Activated CD4-positive, alpha-beta T cell treated with anti-CD3 and anti-CD28 coated beads, Interleukin-10, Interleukin-2, amounts not matched to agents 100 ng/mL and 50 ng/mL, durations not matched to agents 16 hours and 8 hours (primary cell): ENCODE measurements at places on chromosomes 3 and 15.
A peak's percentile ranks its signal among the peaks of the same experiment; 100 is the strongest.

GRCh38 chr3:66473181-66473580 is 27.6 kb downstream of the LRIG1 start:
- DNase-seq: peak; percentile 33

DNA sequence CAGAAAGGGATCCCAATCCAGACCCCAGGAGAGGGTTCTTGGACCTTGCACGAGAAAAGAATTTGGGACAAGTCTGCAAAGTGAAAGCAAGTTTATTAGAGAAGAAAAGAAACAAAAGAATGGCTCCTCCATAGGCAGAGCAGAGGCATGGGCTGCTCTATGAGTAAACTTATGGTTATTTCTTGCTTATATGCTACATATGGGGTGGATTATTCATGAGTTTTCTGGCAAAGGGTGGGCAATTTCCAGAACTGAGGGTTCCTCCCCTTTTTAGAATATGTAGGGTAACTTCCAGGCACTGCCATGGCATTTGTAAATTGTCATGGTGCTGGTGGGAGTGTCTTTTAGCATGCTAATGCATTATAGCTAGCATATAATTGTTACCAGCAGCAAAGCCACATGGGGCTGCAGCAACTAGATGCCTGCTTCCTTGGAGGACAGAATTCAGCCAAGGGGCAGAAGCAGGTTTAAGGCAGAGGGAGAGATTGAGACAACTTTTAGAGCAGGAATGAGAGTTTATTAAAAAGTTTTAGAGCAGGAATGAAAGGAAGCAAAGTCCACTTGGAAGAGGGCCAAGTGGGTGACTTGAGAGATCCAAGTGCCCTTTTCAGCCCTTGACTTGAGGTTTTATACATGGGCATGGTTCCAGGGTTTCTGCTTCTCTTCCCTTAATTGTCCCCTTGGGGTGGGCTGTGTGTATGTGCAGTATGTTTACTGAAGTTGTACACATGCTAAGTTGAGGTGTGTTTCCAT is 41.3 kb downstream of the METTL6 start:
- DNase-seq: no peak

DNA sequence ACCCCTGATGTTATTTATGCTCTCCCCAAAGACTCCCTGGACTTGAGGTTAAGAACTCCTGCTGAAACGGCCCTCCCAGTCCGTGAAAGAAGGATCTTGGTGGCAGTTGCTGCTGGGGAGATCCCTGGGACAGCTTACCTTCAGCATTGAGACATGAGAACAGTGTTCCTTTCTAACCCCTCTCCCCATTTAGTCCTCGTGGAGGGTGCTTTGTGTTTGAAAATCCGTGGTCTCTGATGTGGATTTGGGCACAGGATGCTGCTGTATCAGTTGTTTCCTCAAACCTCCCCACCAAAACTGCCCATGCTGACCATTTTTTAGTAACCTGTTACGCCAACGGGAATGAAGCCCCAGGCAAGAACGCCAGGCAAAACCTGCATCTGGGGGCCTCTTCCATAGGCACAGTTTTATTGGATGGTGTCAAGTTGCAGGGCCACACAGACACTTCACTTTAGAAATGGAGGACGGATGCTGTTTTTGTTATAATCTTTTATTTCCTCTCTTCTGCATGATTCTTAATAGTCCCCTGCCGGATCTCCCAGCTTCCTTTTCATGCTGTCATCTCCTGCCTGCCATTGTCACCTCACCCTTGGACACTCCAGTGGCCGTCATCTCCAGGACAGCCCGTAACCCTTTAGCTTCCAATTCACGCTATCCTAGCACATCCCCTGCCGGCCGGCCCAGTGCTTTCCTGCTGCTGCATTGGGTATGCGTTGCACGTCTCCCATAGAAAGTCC is 31.7 kb upstream of the CEMIP start:
- DNase-seq: no peak

DNA sequence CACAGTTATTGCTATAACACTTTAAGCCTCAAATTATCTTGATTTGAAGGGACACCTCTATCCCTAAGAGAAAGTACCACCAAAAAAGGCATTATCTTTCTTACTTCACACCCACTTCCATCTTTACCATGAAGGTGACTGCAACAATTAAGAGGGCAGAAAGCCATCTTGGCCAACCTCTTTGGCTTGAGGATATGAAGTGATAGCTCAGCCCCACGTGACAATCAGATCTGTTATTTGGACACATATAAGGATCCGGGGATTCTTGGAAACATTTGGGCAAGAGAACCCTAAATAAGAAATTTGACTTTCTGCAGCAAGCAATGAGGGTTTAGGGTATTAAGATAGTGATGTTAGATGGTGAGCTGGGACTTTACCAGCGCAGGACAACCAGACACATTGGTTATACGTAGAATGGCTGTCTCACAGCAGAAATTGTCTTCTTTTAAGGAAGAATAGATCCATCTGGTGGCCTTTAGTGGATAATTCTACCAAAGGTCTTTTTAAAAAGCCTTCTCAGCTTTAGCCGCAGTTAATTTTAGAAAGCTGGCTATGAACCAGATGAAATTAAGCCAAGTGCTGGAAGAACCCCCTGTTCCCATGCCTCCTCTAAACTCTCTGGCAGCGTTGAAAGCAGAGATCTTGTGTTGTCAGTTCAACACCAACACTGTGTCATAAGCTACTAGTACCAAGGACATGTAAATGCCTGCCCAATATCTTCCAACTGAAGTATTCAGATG is 12.3 kb downstream of the HCLS1 start:
- no peak for DNase-seq

DNA sequence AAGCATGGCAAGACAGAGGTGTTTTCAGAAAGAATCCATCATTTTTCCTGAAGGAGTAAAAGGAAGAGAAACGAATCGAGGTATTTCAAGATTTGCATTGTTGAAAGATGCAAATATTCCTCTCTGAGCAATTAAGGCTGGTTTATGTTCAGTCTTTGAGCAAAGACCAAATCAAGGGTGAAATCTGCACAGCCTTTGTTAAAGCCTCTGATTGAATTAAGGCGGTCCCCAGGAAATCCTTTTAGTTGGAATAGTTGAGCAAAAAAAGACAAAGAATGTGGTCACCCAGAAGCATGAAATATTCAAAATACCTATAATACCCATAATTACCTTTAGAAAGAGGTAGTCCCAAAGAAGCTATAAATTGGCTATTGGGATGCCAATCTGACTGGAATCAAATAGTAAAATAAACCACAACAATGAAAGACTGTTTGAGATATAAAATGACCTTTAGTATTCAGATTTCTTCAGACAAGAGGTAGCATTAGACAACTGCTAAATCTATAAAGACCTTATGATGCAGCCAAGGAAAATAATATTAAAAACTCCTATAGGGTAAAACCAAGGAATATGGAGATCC is 1218.1 kb downstream of the ROBO2 start:
- DNase-seq: no peak

GRCh38 chr15:35191783-35192182 is 106.7 kb upstream of the NANOGP8 start:
- DNase-seq: no peak

- DNase-seq: no peak
Observed at GRCh38 chr3:138452436-138452835, 18.0 kb downstream of the ESYT3 start.

DNA sequence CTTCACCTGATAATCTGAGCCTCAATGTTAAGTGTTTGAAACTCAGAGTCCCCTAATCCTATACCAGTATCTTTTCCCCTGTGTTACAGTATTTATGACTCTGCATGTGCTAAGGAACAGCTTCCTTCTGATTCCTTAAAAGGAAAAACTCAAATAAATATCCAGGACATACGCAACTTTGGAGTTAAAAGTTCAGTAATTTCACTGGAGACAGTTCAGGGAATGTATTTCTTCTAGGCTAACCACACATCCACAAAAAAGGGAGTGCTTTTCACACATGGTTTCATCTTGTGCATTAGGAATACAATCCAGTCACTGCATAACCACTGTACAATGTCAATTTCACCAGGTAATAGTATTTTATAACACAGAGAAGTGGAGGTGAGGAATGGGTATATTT is 31.0 kb downstream of the PGBD4 start:
- no peak for DNase-seq

DNA sequence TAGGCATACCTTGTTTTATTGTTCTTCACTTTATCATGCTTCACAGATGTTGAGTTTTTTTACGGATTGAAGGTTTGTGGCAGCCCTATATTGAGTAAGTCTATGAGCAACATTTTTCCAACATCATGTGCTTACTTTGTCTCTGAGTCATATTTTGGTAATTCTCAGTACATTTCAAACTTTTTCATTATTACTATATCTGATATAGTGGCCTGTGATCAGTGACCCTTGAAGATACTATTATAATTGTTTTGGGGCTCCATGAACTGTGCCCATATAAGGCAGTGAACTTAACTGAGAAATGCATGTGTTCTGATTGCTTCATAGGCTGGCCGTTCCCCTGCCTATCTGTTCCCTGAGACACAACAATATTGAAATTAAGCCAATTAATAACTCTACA is 42.8 kb upstream of the NSMCE3 start:
- no peak for DNase-seq

DNA sequence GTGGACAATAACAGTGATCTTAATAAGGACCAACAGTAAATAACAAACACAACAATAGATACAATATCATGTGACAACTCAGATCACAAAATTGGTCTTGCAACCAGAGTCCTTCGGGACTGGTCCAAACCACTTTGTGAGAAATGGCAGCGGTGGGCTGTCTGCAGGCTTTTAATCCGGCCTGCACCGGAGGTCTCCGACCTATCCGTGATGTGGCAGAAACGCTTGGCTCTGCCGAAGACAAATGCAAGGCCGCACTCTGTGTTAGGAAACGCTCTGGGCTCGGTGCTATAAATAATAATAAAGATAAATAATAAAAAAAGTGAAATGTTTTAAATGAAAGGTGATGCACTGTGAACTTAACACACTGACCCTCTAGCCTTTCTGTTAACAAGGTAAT is 810.6 kb upstream of the NR2F2 start:
- DNase-seq: no peak

DNA sequence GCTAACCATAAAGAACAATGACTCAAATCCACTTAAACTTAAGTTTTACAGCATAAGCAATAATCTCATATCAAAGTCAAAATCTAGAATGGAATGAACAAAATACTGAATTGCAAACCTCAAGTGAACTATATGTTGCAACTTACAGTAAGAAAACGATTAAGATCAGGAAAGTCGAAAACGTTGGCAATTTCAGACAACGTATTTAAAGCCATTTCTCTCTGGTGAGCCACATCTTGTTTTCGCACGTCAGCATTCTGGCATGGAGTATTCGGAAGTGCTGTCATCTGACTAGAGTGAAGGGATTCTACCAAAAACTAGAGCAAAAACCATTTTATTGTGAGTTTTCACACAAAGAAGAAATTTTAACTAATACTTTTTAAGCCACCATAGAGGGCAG is 28.5 kb downstream of the ATR start:
- no peak for DNase-seq

DNA sequence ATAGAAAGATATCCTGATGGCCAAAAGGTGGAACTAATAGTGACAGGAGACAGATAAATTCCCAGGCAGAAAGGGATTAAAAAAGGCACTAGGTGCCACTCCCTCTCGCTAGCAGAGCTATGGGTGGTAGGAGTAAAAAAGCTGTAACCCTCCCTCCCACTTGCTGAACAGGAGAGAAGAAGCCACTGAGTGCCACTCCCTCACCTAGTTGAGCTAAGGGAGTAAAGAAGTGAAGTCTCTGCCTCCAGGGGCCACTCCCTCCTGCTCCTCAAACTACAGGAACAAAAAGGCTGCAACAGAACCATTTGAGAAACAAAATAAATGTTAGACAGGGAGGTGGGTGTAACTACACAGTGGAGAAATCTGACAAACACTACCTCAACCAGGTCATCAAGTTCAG is 276.2 kb upstream of the EPHA6 start:
- no peak for DNase-seq

- no peak for DNase-seq
Observed at GRCh38 chr3:116440196-116440595, 5.1 kb downstream of the LSAMP start.

DNA sequence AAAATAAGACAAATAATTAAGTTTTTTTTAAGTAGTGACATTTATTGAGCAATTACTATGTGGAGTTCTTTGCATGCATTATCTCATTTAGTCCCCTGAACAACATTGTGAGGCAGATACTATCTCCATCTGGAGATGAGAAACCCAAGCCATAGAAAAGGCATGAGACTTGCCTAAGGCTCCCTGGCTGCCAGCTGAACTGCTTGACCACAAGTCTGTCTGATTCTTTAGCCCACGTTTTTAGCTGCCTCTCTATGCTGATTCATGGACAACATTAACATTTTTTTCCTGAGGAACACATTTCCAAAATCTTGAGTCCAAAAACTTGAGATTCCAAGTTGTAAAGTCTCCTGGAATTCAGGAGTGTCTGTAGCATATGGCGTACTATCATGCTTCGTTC is 263.6 kb upstream of the GOLGA6L4 start:
- DNase-seq: no peak

DNA sequence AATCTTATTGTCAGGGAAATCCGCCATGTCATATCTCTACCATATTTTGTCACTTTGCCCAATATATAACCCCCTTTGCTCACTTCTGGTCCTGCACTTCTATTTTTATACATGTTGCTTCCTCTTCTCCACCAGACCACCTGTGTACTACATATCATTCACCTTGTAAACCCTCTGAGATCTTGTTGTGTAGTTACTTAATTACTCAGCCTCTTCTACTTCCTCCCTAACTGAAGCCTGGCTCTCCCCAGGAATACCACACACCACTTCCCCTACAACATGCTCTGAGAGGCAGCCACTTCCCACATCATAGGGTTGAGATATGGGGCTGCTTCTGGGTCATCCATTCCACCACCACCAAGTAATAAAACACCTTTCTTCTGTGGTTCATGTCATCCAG is 10.0 kb downstream of the HEXA start:
- peak; percentile 77 for DNase-seq

DNA sequence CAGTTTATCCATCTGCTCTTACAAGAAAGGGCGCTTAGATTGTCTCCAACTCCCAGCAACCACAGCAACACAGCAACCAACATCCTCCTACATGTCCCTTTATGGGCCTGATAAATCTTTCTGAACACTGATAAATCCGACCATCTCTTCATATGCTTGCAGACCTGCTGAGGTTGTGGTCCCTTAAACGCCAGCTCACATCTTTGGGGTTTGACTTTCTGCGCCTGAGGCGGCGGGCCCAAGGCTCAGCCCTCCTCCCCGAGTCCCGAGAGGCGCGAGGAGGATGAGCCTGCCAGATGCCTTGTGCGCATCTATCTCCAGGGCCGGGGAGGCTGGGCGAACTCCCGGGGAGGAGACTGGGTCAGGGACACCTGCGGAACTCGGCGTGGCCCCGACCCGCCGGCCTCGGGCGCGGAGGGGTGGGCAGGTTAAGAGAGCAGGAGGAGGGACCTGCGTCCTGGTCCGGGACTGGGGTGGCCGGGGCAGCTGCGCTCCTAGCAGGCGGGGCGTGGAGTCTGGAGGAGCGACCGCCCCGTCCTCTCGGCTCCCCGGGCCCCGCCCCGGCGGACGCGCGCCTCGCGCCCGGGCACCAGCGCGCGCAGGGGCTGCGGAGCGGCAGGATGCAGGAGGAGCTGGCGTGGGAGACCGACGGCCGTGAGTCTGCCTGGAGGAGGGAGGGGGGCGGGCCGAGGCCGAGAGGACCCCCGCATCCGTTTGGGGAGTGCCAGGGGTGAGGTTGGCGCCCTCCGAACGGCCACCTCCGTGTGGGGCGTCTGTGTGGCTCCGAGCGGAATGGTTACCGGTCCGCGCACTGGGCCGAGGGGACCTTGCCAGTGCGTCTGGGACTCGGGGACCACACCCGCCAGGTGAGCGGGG is at the start of gene ANKDD1A:
Gene ANKDD1A, plus strand, starts transcription at position 592 of the 876 bp plus-strand sequence. Its CDS starts 29 bp downstream, at position 621.
- peak; percentile 69 for DNase-seq

GRCh38 chr3:100053951-100054620 is 60.2 kb downstream of the FILIP1L start:
- no peak for DNase-seq

- no peak for DNase-seq
Observed at GRCh38 chr3:41363830-41364523, 164.7 kb downstream of the CTNNB1 start.

- no peak for DNase-seq
Observed at GRCh38 chr15:74519311-74519710, 21.7 kb upstream of the ARID3B start.
